A172 (cell line): ENCODE measurements at places on chromosomes 1 and 21. TPM values are rescaled to one million over a fixed set of nuclear protein-coding genes. Genes with fewer than 3 reads are reported as not detected.

- no peak for DNase-seq
Measured at GRCh38 chr1:83765125-83765524, 233.8 kb downstream of the TTLL7 start.

DNA sequence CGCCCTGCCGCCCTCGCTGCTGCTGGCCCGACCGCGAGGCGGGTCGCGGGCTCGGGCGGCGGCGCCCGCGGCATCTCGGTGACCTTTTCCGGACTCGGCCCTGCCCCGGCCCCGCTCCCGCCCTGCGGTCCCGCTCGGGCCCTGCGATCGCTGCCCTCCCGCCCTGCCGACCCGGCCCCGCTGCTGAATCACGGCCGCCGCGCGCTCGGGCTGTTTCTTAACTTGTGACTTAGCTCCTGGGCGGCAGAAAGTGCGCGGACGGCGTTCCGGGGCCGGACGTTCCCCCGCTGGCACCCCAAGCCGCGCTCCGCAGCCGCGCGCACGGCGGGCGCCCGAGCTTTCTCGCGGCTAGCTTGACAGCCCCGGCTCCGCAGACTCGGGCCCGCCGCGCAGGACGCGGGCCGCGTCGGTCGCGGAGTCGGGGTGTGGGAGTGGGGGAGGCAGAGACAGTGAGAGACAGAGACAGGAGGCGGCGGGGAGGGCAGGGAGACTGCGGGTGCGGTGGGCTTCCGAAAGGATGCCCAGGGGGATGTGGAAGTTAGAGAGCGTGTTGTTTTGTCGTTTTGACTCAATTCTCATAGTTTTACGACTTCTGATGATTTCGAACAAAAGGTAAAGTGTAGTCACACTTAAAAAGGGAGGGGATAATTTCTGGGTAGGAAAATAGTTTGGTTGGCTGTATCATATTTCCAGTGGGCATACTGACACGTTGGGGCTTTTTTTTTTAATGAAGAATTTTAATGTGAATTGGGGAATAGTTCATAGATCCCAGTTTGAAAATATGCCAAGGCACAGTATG lies 49.8 kb downstream of the PRDM2 start:
- DNase-seq: peak; percentile 1

Gene MFAP2
- 0.41 TPM in 1 of 2 replicates, not detected in the other for total RNA-seq

DNA sequence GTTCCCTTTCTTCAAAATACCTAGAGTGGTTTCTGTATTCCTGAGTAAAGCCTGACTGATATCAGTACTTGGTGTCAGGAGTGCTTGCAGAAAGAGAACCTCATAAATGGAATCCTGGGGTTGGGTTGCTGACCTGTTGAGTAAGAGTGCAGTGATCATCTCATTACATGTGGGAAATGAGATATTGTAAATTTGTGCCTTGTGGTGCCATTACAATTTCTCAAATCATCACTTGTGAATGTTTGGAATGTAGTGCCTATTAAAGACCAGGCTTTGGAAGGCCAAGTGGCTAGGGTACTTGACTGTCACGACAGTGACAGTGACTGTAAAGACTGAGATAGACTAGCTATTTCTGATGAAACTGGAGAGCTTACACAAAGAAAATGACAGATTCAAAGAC lies 176.7 kb upstream of the CTTNBP2NL start:
- DNase-seq: no peak

Gene GABRD
- 0.07 and 0.26 TPM in 2 replicates for total RNA-seq

Gene CYP4B1
- total RNA-seq: not detected in 2 replicates

Gene MYCBP
- 15.2 and 22.3 TPM in 2 replicates for total RNA-seq

Gene KCNT2
- 0.86 and 1.2 TPM in 2 replicates for total RNA-seq

DNA sequence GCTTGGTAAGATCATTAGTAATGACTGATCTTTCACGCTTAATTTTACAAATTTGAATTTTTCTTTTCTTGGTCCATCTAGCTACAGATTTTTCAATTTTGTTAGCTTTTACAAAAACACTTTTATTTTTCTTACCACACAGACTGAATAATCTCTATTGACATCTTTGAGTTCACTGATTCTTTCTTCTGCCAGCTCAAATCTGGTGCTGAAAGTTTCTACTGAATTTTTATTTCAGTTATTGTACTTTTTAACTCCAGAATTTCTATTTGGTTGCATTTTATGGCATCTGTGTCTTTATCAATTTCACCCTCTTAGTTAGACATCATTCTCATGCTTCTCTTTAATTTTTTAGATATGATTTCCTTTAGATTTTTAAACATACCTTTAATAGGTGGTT lies 584.7 kb downstream of the LMO4 start:
- DNase-seq: no peak

Gene VASH2
- 1.9 and 2.9 TPM in 2 replicates for total RNA-seq

DNA sequence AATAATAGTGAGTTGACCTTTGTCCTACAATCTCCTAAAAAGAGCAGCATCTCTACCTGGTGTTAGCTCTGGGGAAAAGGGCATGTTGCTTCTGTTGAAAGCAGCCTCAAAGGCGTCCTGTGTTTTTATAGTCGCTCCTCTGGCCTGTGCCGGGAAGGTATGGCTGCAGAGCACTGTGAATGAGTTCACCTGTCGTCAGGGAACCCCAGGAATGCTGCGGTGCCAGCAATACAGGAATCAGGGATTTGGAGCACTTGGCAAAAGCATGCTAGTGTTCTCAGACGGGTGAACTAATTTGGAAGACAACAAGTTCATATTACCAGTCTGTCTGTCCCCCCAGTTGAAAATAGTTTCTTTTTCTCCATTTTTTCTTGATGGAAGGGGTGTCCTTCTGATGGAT lies 60.3 kb upstream of the PGD start:
- no peak for DNase-seq

GRCh38 chr1:175539986-175540385 lies 203.4 kb downstream of the TNR start:
- no peak for DNase-seq

DNA sequence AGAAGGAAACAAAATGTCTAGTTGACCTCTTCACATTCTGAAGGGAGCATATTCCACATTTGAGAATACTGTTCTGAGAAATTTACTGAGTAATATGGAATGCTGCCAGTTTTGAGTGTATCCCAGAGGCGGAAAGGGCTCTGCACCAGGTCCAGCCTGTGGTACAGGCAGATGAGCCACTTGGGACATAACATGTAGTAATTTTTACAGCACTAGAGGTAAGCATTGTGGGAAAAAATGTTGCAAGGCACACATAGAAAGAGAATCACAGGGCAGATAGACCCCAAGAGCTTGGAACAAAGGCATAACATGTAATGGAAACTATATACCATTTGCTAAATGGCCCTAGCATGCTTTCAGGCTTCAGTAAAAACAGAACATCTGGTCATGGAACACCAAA lies 228.5 kb downstream of the USH2A start:
- no peak for DNase-seq

DNA sequence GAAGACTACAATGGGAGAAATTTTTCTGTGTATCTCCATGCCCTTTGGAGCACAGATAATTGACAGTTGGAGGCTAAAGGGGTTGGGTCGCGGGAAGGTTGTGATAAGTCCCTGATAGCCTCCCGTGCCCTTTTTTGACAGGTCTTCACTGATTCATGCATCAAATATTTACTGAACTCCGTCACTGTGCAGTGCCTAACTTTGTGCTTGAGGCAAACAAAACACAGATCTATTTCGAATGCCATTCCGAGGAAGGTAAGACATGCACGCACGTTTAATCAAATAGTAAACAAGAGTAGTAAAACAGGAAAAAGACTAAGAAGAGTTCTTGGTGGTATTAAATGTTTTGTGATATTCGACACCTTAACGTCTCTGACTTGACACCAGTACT lies 494 bp upstream of the PIP5K1A start:
- DNase-seq: peak; percentile 74

DNA sequence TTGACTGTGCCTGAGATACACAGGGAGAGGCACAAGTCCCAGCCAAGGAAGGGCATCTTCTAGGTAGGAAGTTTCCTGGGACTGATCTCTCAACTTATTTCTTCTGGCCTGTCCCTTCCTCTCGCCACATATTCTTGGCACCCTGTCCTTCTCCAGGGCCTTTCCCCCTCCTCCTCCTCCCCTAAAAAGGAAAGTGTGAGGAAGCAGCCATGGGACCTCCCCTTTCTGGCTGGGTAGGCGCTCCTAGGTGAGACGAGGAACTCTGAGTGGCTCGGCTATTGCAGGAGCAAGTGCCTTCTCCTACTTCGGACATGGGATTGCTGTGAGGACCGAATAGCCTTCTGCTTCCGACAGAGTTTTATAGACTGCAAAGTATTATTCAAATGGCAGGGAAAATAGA lies 15.5 kb upstream of the MTARC2 start:
- DNase-seq: no peak

DNA sequence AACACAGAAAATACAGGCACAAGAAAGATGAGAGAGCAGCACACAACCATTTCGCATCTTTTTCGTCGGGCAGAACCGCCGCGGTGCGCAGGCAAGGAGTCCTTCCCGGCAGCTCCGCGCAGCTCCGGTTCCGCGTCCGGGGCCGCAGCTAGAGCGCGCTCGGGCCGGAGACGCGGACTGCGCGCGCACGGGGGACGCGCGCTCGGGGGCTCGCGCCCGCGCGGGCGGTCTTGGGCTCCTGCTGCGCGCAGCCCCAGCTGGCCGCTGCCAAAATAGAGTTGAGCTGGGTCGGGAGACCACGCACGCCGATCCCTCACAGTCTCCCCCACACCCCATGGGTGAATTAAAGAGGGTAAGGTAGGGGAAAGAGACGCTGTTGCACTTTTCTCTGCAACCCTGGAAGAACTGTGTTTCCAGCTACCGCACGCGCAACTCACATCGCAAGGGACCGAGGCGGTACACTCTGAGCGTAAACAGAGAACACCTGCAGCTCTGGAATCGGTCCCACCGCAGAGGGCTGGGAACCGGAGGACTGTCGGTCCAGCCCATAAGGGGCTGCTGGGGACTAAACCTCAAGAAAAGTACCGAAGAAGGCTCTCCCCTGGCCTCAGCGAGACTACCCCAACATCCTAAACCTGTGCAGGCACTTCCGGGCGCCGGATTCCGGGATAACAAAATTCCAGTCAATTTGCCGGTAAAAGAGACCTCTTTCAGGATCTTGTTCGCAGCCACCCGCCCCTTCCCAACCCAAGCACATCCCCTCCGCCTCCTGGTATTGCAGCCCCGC lies 1.7 kb downstream of the NR5A2 start:
- DNase-seq: peak; percentile 22

GRCh38 chr1:227191607-227192006 lies 126.7 kb downstream of the CDC42BPA start:
- no peak for DNase-seq

Gene SPRR2F
- total RNA-seq: not detected in 2 replicates

Gene C1QC
- total RNA-seq: not detected in 2 replicates

DNA sequence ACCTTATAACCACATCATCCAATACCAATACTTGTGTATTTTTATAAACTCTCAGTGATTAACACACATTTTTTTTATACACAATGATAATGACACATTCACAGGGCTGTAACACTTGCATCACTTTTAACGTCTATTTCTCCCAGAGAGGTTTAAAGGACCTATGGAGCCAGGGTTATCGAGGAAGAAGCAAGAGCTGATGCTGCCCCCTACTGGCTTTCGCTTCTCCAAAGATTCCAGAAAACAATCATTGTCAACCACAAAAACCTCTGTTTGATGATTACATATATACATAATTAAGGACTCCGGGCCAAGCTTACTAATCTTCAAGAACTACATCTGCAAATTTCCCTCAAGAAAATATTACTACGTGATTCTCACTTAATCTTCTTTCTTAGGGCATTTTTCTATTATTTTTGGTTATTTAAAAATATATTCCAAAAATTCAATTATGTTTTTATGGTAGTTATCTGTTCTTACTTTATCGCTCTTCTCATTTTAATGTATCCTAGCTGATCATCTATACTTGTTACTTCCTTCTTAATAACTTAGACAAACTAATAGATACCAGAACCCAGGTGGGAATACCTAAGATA lies 214.5 kb downstream of the VAV3 start:
- peak; percentile 60 for DNase-seq

DNA sequence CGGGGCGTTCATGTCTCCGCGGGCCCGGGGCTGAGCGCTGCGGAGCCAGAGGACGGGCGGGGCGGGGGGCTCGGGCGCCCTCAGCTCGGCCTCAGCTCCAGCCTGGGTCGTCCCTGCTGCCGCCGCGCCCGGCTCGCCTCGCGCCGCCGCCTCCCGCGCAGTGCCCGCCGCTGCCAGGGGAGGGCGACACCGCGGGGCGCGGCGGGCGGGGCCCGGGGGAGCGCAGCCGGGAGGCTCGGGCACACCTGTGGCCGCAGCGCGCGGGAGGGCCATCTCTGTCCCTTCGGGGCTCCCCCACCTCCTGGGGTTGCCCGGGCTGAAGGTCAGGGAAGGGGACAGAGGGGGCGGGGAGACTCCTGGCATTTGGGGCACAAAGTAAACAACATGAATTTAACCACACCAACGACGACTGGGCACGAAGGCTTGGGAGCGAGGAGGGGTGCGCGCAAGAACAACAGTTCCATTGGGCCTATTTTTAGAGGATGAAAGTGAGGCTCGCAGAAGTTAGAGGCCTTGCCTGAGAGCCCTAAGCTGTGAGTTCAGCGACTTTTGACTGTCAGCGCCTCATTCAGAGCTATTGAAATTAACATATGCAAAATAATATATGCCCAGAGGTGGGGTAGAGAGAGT lies at the start of gene FAM131C:
Gene FAM131C, minus strand, starts transcription at position 162 of the 630 bp plus-strand sequence. CDS start 209 bp downstream, outside the sequence.
- DNase-seq: no peak

- no peak for DNase-seq
Measured at GRCh38 chr1:180787628-180788307, 124.9 kb upstream of the KIAA1614 start.

GRCh38 chr1:230626232-230626631 lies 16.0 kb upstream of the COG2 start:
- DNase-seq: no peak

GRCh38 chr1:1179983-1180861 lies 6.5 kb downstream of the TTLL10 start:
- DNase-seq: no peak

Gene CYP4Z1
- total RNA-seq: not detected in 2 replicates

Gene CRYBG2
- 0.02 and 0.17 TPM in 2 replicates for total RNA-seq

- no peak for DNase-seq
Measured at GRCh38 chr1:230501849-230502248, 75.7 kb upstream of the PGBD5 start.

Gene ITLN2
- total RNA-seq: not detected in 2 replicates

DNA sequence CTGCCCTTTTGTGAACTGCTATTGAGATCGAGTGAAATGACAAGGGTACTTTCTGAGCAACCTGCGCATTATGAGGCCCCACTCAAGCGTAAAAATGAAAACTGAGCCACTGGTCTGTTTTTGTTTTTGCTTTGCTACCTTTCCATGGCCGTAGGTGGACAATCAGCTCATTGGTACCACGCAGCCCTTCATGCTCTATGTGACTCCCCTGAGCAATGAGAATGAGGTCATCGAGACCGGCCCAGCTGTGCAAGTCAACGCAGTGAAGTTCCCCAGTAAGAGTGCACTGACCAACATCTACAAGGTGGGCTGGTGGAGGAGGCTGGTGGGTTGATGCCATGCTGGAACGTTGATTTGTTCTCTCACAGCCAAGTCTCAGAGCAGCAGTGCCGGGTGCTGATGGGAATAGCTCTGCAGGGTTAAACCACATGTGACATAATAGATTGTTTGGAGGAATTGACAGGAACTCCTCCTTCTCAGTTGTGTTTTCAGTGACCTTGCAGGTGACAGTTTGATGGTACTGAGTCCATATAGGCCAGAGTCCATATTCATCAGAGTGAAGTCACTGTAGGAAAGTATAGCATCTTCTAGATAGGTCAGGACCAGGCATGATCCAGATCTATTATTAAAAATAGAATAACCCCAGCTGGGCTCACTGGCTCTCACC lies 170.3 kb downstream of the VPS13D start:
- no peak for DNase-seq

GRCh38 chr1:62235576-62235975 lies 40.9 kb downstream of the L1TD1 start:
- DNase-seq: no peak

Gene NCAM2
- 1.4 and 4.8 TPM in 2 replicates for total RNA-seq
